Thymus (tissue), 14 donors: ENCODE measurements at places on chromosomes 16 and 17. TPM values are rescaled to one million over a fixed set of nuclear protein-coding genes. Genes with fewer than 3 reads are reported as not detected.
A peak's percentile ranks its signal among the peaks of the same experiment; 100 is the strongest.

GRCh38 chr16:69855592-69855991, 93.5 kb downstream of the WWP2 start:
- no peak overlapping the region for H3K4me3 ChIP-seq
- H3K4me1 ChIP-seq: peaks cover 3% of the 10 kb centered on the region
- H3K27me3 ChIP-seq: no peaks in the 10 kb centered on the region
- H3K36me3 ChIP-seq: peaks cover 23% of the 10 kb centered on the region
- H3K27ac ChIP-seq: no peak overlapping the region
- no peak for DNase-seq

GRCh38 chr16:68238029-68238345, 2.1 kb upstream of the ESRP2 start:
- peaks cover 46% of the 10 kb centered on the region for H3K4me1 ChIP-seq
- DNase-seq: no peak
- peak overlapping the region; percentile 65 for H3K4me3 ChIP-seq

DBF4B gene
- 3.5 TPM for total RNA-seq

GRCh38 chr16:58366247-58367031, 25.8 kb upstream of the GINS3 start:
- H3K36me3 ChIP-seq: no peaks in the 10 kb centered on the region
- no peaks in the 10 kb centered on the region for H3K27me3 ChIP-seq
- DNase-seq: no peak

FOXN1 gene
- total RNA-seq: 5.4 TPM

DNA sequence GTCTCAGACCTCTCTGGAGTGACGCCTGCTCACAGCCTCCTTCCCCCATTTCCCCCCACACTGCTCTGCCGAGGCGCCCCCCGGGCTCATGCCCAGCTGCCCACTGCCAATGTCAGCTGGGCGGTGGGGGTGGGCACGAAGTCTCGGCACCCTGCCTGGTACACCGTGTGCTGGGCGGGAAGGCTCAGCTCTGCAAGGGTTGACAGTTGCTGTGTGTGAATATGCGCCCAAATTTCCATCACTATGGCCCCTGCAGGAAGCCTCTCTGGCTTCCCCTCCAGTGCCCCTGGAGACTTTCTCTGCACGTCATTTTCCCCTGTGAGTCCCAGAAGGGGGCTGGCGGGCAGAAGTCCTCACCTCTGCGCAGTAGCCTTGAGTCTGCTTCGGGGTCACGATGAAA, 11.6 kb upstream of the CAMKK1 start:
- H3K4me3 ChIP-seq: no peak overlapping the region
- no peaks in the 10 kb centered on the region for H3K27me3 ChIP-seq
- H3K4me1 ChIP-seq: peaks cover 42% of the 10 kb centered on the region
- H3K27ac ChIP-seq: no peak overlapping the region

DNA sequence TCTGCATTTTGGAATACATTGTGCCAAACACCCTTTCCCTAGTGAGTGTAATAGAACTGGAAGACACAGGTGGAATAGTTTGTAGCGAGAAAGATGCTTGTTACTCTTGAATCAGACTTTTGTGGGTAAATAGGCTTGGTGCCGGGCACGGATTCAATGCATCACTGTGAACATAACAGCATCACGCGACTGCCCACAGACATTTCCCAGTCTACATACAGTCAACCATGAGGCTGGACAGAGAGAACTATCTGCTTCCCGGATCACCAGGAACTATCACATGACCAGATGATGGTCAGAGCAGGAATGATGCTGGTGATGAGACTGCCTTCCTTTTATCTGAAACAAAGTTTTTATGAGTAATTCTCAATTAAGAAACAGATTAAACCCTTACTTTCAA, 397 bp upstream of the KRTAP9-2 start:
- no peak overlapping the region for H3K4me3 ChIP-seq
- no peak for DNase-seq
- H3K27ac ChIP-seq: no peak overlapping the region
- no peaks in the 10 kb centered on the region for H3K4me1 ChIP-seq
- no peaks in the 10 kb centered on the region for H3K36me3 ChIP-seq

GRCh38 chr16:50455288-50455845, 86.6 kb upstream of the BRD7 start:
- peaks cover 2% of the 10 kb centered on the region for H3K27me3 ChIP-seq
- H3K4me3 ChIP-seq: no peak overlapping the region
- H3K4me1 ChIP-seq: no peaks in the 10 kb centered on the region
- H3K36me3 ChIP-seq: no peaks in the 10 kb centered on the region
- no peak for DNase-seq
- H3K27ac ChIP-seq: no peak overlapping the region

CCL22 gene
- 1.8 TPM for total RNA-seq

DNA sequence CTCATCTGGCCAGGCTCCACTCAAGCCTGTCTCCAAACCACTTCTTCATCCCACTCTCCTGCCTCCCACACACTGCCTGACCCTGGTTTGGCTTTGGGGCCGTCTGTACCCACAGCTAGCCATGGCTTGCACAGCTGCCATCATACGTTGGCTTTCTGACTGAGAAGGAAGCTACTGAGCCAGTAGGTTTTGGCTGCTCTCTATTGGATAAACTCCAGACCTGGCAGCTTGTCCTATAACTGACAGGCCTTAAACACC, 3.9 kb downstream of the MIF4GD start:
- peaks cover 29% of the 10 kb centered on the region for H3K36me3 ChIP-seq
- peaks cover 7% of the 10 kb centered on the region for H3K27me3 ChIP-seq
- no peak overlapping the region for H3K4me3 ChIP-seq
- H3K4me1 ChIP-seq: peaks cover 15% of the 10 kb centered on the region

MMP15 gene
- 1.2 TPM for total RNA-seq

- DNase-seq: no peak
- no peak overlapping the region for H3K27ac ChIP-seq
- no peaks in the 10 kb centered on the region for H3K4me1 ChIP-seq
- no peaks in the 10 kb centered on the region for H3K36me3 ChIP-seq
- H3K27me3 ChIP-seq: no peaks in the 10 kb centered on the region
Measured at GRCh38 chr17:67414130-67414529, 37.0 kb downstream of the PITPNC1 start.

EPN3 gene
- 2.2 TPM for total RNA-seq

- no peaks in the 10 kb centered on the region for H3K36me3 ChIP-seq
- peaks cover 6% of the 10 kb centered on the region for H3K4me1 ChIP-seq
- peak overlapping the region; percentile 41 for H3K27ac ChIP-seq
Measured at GRCh38 chr16:31327646-31328225, 27.2 kb upstream of the ITGAX start.

DNA sequence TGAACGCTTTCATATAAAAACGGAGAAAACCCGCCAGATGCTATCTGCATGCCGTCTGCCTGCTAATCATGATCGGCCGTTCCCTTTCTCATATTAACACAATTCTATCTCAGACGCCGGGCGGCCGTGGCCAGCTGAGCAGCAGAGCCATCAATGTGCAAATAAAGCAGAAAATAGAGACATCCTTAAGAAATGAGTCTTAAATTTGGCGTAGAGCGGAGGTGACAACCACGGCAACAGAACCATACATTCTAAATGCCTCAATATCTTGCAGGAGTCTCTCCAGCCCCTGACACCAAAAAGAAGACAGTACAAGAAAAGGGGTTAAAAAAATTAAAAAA, 2.7 kb upstream of the IRX5 start:
- H3K27me3 ChIP-seq: peaks cover 51% of the 10 kb centered on the region
- no peak overlapping the region for H3K27ac ChIP-seq
- H3K4me1 ChIP-seq: peaks cover 26% of the 10 kb centered on the region
- no peaks in the 10 kb centered on the region for H3K36me3 ChIP-seq
- peak; percentile 32 for DNase-seq

DNA sequence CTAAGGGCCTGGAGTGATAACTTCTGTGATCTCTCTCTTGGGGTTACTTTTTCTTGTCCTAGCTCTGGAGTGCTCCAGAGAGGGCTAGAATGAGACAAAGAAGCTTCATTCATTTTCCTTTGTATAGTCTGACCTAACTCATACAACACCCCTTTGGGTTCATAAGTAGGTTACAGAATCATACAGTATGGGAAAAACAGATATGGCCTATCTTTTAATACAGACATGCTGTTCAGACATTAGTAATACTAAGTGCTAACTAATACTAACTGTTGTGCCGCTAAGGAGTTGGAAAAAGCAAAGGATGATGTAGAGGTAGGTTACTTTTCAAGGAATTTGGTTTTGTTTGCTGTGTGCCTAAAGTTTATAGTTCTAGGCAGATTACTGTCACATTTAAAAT, 84.7 kb downstream of the NLK start:
- peaks cover 7% of the 10 kb centered on the region for H3K36me3 ChIP-seq
- DNase-seq: no peak
- H3K27me3 ChIP-seq: no peaks in the 10 kb centered on the region
- no peak overlapping the region for H3K4me3 ChIP-seq
- no peaks in the 10 kb centered on the region for H3K4me1 ChIP-seq
- H3K27ac ChIP-seq: no peak overlapping the region

GRCh38 chr16:62363501-62363900, 327.3 kb upstream of the CDH8 start:
- no peak overlapping the region for H3K27ac ChIP-seq
- H3K27me3 ChIP-seq: no peaks in the 10 kb centered on the region
- no peak overlapping the region for H3K4me3 ChIP-seq
- no peak for DNase-seq

- H3K27ac ChIP-seq: no peak overlapping the region
- no peak overlapping the region for H3K4me3 ChIP-seq
- DNase-seq: no peak
Measured at GRCh38 chr16:55467898-55468297, 11.1 kb upstream of the MMP2 start.

DNA sequence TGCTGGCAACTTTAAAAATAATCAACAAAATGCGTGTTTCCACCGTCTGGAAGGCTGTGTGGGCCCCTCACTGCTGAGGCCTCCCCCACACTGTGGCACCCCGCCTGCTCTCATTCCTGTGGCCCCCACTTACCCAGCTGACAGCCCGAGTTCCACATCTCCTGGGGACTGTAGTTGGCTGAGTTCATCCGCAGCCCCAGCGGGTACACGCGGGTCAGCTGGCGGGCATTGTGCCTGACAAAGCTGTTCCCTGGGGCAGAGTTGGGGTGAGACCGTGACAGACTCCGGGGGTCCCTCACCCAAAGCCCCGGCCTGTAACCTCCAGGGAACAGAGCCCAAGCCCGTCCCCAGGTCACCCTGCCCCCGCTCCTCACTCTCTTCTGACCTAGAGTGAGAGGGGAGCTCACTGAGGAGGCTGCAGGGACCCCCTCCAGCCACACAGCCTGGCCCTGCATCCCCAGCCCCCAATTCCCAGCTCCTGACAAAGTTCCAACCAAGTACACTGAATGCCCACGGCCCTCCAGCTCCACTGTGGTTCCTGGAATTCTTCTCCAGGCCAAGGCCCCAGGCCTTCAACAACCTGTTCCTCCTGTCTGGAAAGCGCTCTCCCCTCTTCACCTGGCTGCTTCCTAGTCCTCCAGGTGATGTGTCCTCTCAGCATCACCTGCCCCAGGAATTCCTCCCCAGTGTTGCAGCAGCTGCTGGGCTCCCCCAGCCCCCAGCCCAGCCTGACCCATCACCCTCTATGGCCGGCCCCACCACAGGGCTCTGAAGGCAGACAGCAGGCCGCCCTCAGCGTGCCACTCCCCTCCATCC, 18.0 kb downstream of the PLCD3 start:
- peaks cover 17% of the 10 kb centered on the region for H3K27me3 ChIP-seq
- H3K4me3 ChIP-seq: no peak overlapping the region

HCRT gene
- total RNA-seq: 0.19 TPM

PPM1E gene
- 0.14 TPM for total RNA-seq

GRCh38 chr17:27352448-27353032, 58.6 kb downstream of the WSB1 start:
- no peaks in the 10 kb centered on the region for H3K27me3 ChIP-seq
- peaks cover 16% of the 10 kb centered on the region for H3K4me1 ChIP-seq
- no peak overlapping the region for H3K4me3 ChIP-seq
- no peak for DNase-seq

GRCh38 chr17:67217446-67217845, 27.6 kb downstream of the HELZ start:
- no peaks in the 10 kb centered on the region for H3K27me3 ChIP-seq
- peaks cover 38% of the 10 kb centered on the region for H3K36me3 ChIP-seq
- H3K4me1 ChIP-seq: no peaks in the 10 kb centered on the region
- H3K27ac ChIP-seq: no peak overlapping the region

MYL4 gene
- 8.9 TPM for total RNA-seq

DNA sequence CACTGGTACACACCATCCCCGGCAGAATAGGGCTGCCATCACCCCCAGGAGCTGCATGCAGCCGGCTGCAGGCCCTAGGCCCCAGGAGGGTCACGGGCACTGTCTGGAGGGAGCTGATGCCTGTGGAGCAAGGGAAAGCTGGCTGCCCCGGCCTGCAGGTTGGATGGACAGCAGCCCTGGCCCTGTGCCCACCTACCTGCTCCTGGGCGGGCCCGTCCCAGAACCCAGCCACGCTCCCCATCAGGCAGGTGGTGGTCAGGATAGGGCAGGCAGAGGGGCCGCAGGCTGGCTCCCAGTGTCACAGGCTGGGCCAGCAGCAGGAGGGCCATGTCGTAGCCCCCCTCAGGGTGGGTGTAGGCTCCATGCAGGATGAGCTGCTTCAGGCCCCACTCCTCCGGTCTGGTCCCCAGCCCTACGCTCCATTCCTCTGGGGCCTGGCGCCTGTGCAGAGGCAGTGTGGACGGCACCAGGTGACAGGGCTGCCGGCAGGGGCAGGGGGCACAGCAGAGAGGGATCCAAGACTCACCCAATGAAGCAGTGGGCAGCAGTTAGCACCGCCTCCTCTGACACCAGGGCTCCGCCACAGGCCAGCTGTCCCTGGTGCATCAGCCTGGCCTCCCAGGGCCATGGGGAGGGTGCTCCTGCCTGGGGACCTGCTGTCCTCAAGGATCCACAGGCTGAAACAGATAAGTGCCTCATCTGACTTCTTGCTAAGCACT, 4.0 kb downstream of the PRSS53 start:
- H3K27ac ChIP-seq: no peak overlapping the region
- no peak for DNase-seq
- H3K36me3 ChIP-seq: peaks cover 50% of the 10 kb centered on the region
- H3K4me1 ChIP-seq: no peaks in the 10 kb centered on the region
- no peaks in the 10 kb centered on the region for H3K27me3 ChIP-seq
- H3K4me3 ChIP-seq: no peak overlapping the region

MMP28 gene
- 1.1 TPM for total RNA-seq

GRCh38 chr17:64682261-64683181, 20.4 kb upstream of the SMURF2 start:
- no peak overlapping the region for H3K27ac ChIP-seq
- no peak for DNase-seq
- no peak overlapping the region for H3K4me3 ChIP-seq
- no peaks in the 10 kb centered on the region for H3K4me1 ChIP-seq

- no peak overlapping the region for H3K4me3 ChIP-seq
- H3K27me3 ChIP-seq: no peaks in the 10 kb centered on the region
- DNase-seq: no peak
- H3K4me1 ChIP-seq: no peaks in the 10 kb centered on the region
- H3K27ac ChIP-seq: no peak overlapping the region
- H3K36me3 ChIP-seq: no peaks in the 10 kb centered on the region
Measured at GRCh38 chr16:51629576-51629975, 478.5 kb upstream of the SALL1 start.
